ENCODE measurements at places on chromosomes 1 and 21.
A peak's percentile ranks its signal among the peaks of the same experiment; 100 is the strongest.

- peaks cover 13% of the 10 kb centered on the region for H3K4me1 ChIP-seq
- H3K27ac ChIP-seq = no peak overlapping the region
- H3K4me3 ChIP-seq = no peak overlapping the region
- no peaks in the 10 kb centered on the region for H3K36me3 ChIP-seq
- no peak for DNase-seq
- no peaks in the 10 kb centered on the region for H3K27me3 ChIP-seq
Measured at GRCh38 chr1:159908031-159908940, 8.3 kb upstream of the CFAP45 start.

DNA sequence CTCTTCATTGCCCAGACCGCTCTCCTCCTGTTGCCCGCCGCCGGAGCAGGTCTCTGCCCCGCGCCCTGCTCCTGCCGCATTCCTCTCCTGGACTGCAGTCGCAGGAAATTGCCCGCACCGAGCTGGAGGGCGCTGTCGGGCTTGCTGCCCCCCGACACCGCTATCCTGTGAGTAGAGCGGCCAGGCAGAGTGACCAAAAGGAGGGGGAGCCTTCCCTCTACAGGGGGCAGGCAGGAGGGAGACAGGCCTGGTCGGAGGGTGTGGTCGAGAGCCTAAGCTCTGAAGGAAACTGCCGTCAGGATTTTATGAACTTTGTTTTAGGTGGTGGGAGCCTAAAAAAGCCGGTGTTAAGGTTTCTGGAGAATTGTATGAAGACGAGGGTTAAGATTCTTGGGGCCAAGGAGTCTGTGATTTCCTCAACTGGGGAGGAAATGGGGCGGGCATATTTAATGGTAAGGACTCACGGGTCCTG, 517 bp downstream of the LRIG2 start:
- no peaks in the 10 kb centered on the region for H3K36me3 ChIP-seq
- peak overlapping the region; percentile 89 for H3K27ac ChIP-seq
- peaks cover 7% of the 10 kb centered on the region for H3K4me1 ChIP-seq

DNA sequence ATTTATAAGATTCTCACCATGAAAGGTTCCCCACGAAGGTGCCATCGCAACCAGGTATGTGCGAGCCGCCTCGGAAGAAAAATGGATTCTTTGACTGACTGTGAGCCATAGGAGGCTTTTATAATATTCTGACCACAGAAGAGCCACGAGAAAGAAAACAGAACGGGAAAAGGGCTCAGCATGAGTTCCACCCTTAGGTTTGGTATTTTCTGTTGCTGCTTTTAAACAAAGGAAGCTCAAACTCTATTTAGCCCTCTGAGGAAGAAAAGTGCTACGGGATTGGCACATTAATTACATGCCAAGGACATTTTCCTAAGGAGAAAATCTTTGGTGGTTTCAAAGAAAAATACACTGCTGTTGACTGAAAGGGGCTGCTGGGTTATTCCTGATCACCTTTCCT, 39.3 kb downstream of the MIS18A start:
- H3K27ac ChIP-seq = no peak overlapping the region
- H3K4me3 ChIP-seq = no peak overlapping the region
- no peaks in the 10 kb centered on the region for H3K4me1 ChIP-seq
- H3K27me3 ChIP-seq = no peaks in the 10 kb centered on the region
- H3K36me3 ChIP-seq = no peaks in the 10 kb centered on the region

DNA sequence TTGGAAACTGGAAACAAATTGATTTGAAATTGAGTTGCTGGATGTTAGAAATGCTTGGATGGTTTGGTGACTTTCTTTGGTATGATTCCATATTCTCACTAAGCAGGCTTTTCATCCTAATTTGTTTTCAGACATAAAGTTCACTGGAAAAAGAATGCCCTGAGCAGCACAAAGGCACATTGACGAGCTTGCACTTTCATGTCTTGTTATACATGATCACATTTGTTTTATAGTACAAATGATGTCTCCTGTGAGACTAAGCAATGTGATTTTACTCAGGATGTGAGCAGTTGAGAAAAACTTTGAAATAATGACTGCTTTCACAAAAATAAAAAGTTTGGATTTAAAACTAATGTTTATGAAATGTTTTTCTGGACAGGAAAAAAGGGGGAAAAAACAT, 63.6 kb downstream of the KCNT2 start:
- H3K27me3 ChIP-seq = no peaks in the 10 kb centered on the region
- H3K36me3 ChIP-seq = no peaks in the 10 kb centered on the region
- no peaks in the 10 kb centered on the region for H3K4me1 ChIP-seq
- DNase-seq = no peak
- H3K27ac ChIP-seq = no peak overlapping the region

- DNase-seq = no peak
- no peaks in the 10 kb centered on the region for H3K4me1 ChIP-seq
- H3K4me3 ChIP-seq = no peak overlapping the region
- H3K27ac ChIP-seq = no peak overlapping the region
- no peaks in the 10 kb centered on the region for H3K27me3 ChIP-seq
Measured at GRCh38 chr1:41444246-41444645, 40.2 kb downstream of the EDN2 start.

DNA sequence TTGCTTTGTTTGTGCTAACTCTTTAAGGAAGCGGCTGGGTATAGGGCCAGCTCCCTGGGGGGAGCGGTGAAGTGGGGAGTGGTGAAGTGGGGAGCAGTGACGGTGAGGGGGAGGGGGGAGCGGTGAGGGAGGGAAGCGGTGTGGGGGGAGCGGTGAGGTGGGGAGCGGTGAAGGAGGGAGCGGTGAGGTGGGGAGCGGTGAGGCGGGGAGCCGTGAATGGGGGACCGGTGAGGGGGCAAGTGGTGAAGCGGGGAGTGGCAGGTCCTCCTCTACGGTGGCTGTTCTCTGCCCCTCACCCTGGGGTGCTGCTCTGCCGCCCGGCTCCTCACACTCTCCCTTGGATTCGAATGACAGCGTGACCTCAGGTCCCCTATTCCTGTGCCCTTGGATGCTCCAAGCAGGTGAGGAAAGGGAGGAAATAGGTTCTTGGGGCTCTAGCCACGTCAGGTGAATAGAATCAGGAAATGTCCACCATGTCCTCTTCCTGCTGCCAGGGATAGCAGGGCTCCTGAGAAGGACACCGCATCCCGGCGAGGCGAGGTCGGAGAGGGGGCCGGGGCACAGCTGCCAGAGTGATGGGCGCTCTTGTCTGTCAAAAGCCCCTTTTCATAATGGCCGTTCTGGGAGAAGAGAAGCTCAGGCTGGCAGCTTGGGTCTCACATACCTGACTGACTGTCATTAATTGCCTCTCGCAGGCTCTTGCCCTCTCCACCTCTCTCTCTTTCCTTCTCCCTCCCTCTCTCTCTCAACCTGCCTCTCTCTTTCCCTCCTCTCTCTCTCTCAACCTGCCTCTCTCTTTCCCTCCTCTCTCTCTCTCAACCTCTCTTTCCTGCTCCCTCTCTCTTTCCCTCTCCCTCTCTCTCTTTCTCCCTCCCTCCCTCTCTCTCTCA, 134.2 kb downstream of the PGBD5 start:
- H3K4me3 ChIP-seq = no peak overlapping the region
- no peak overlapping the region for H3K27ac ChIP-seq
- no peaks in the 10 kb centered on the region for H3K4me1 ChIP-seq
- H3K27me3 ChIP-seq = no peaks in the 10 kb centered on the region
- no peak for DNase-seq
- no peaks in the 10 kb centered on the region for H3K36me3 ChIP-seq

- DNase-seq = no peak
- H3K4me1 ChIP-seq = no peaks in the 10 kb centered on the region
- H3K27me3 ChIP-seq = no peaks in the 10 kb centered on the region
- no peak overlapping the region for H3K27ac ChIP-seq
- no peaks in the 10 kb centered on the region for H3K36me3 ChIP-seq
Measured at GRCh38 chr1:210445485-210445884, 116.8 kb downstream of the HHAT start.

DNA sequence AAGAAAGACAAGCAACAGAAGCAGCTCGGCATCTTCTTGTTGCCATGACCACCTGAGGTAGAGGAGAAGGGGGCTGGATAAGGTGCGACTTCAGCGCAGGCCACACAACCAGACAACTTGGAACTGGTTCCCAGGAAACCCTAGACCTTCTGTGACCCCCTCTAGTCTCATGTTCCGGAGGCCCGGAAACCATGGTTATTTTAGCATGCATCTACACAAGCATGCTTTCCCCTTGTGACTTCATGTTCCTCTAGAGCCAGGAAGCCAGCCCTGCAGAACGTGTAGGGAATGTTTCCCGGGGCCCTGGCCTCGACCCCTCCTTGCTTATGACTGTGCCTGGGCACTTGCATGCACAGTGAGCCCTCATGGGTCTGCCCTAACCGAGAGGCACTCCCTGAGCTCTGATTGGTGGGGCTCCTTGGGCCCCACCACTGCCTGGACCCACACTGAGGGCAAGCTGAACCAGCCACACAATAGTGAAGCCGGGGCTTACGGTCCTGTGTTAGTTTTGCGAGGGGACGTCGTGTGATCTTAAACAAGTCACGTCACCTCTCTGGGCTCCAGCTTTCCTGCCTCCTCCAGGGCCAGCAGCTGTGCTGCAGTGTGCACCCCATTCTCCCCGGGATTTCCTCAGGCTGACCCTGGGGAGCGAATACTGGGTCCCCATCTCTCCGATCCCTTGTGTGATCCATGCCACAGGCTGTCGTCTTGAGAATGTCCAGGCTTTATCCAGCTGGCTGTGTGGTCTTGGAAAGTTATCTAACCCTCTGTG, 12.0 kb upstream of the MX2 start:
- no peaks in the 10 kb centered on the region for H3K27me3 ChIP-seq
- H3K36me3 ChIP-seq = peaks cover 30% of the 10 kb centered on the region
- H3K27ac ChIP-seq = no peak overlapping the region
- no peak for DNase-seq
- H3K4me3 ChIP-seq = no peak overlapping the region
- H3K4me1 ChIP-seq = no peaks in the 10 kb centered on the region

DNA sequence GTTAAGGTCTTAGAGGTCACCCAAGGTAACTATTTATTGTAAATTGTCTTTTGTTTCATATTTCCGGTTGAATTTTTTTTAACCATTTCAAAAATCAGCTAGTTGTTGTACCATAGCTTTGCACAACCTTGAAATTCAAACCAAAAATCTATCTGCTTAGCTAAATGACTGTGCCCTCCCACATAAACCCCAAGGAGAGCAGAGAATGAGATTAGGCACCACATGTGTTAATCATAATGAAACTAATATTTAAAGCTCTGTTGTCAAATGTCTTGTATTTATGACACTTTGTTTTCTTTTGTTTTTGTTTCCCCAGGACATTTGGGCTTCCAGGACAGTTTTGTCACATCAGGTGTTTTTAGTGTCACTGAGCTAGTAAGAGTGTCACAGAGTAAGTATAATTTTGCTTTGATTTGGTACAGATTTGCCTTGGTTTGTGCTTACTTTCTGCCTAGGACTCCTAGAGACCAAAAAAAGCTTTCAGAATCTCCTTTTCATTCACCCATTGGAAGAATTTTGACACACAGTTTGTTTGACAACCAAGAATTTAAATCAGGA, 249.9 kb downstream of the NFIA start:
- DNase-seq = no peak
- no peaks in the 10 kb centered on the region for H3K36me3 ChIP-seq
- no peak overlapping the region for H3K4me3 ChIP-seq
- no peak overlapping the region for H3K27ac ChIP-seq
- no peaks in the 10 kb centered on the region for H3K27me3 ChIP-seq

DNA sequence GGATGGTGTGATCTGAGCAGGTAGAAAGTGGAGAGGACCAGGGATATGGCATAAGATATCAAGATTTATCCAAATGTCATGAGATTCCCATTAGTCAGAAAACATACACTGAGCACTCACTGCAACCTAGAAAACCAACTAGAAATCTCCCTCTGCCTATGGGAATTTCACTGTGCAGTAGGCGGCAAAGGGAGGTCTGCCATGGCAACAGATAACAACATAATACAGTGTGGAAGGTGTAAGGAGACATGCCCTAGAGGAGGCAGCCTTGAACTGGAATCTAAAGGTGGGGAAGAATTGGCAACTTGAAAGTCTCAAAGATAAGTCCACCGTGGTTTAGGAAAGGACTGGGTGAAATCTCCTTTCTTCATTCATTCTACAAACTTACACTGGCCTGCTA, 238.4 kb downstream of the ATG4C start:
- peaks cover 8% of the 10 kb centered on the region for H3K4me1 ChIP-seq
- no peaks in the 10 kb centered on the region for H3K27me3 ChIP-seq
- H3K4me3 ChIP-seq = no peak overlapping the region
- H3K36me3 ChIP-seq = no peaks in the 10 kb centered on the region
- no peak for DNase-seq

DNA sequence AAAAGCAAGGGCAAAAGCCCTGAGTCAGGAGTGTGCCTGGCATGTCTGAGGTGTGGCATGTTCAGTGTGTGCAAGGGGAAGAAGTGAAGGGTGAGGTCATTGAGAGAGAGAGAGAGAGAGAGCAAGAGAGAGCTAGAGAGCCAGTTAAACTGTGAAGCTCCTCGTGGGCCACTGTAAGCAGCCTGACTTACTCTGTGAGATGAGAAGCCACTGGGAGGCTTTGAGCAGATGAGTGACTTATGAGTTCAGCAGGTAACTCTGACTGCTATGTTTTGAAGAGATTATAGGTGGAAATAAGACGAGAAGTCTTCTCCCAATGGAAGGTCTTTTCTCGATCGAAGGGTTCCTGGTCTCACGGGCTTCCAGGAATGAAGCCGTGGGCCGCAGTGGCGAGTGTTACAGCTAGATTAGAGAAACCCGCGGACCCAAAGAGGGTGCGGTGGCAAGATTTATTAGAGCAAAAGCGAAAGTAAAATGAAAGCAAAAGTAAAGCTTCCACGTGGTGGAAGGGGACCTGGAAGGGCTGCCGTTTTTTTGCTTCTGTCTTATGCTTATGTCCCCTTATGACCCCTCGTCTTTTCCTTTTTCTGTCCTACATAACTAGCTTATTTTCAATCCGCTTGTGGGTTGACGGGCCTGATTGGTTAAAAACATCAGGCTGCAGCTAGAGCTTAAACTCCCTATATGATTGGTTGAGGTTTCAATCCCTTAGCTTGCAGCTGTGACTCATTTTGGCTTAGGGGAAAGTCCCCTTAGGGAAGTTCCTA, 323.1 kb upstream of the FAM78B start:
- H3K4me3 ChIP-seq = no peak overlapping the region
- H3K36me3 ChIP-seq = no peaks in the 10 kb centered on the region
- peak; percentile 17 for DNase-seq
- H3K4me1 ChIP-seq = no peaks in the 10 kb centered on the region
- H3K27me3 ChIP-seq = no peaks in the 10 kb centered on the region

GRCh38 chr1:44401256-44402228, 3.5 kb upstream of the RNF220 start:
- no peaks in the 10 kb centered on the region for H3K36me3 ChIP-seq
- no peak overlapping the region for H3K4me3 ChIP-seq
- peaks cover 4% of the 10 kb centered on the region for H3K4me1 ChIP-seq
- DNase-seq = no peak
- H3K27me3 ChIP-seq = no peaks in the 10 kb centered on the region
- no peak overlapping the region for H3K27ac ChIP-seq

DNA sequence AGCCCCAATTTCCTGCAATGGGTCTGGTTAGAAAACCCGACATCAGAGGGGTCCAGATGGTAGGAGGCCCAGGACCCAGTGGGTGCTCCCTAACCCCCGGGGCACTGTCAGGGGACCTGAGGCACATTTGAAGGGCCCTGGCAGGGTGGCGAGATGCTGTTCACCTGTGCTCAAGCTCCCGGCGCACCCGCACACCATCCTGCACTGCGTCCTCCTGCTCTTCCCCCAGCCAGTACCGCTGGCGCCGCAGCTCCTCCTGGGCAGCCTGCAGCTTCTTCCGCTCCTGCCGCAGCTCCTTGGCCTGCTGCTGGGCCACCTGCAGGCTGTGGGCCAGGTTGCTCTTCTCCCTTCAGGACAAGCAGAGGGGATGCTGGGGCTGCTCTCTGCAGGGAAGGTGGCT, 36.0 kb downstream of the RNU1-1 start:
- H3K4me1 ChIP-seq = no peaks in the 10 kb centered on the region
- no peak overlapping the region for H3K27ac ChIP-seq
- peaks cover 19% of the 10 kb centered on the region for H3K36me3 ChIP-seq
- H3K4me3 ChIP-seq = no peak overlapping the region
- no peak for DNase-seq
- H3K27me3 ChIP-seq = no peaks in the 10 kb centered on the region

Measured in pancreas (tissue), 10 donors.